ENCODE measurements at places on chromosomes 1 and 21. TPM values are rescaled to one million over a fixed set of nuclear protein-coding genes. Genes with fewer than 3 reads are reported as not detected.

Gene CFHR5
- total RNA-seq = not detected

DNA sequence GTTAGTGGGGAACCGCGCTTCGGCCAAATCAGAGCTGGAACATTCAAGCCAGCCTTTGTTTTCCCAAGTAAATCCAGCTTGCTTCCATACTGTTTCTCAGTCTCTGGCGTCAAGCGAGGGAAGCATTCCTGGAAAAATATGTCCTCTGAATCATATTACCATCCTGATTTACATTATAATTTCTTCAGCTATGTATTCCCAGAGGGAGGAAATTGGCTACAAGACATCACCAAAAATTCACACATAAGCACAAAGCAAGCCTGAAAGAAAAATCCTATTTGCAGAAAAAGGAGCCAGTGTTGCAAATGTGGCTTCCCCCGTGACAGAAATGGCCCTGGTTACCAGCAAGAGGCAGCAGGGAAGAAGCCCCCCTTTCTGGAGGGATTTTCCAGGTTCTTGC is 233.3 kb downstream of the KCNJ6 start:
- peak; percentile 15 for DNase-seq

Gene SELL
- not detected for total RNA-seq

Gene FCRL5
- total RNA-seq = not detected

DNA sequence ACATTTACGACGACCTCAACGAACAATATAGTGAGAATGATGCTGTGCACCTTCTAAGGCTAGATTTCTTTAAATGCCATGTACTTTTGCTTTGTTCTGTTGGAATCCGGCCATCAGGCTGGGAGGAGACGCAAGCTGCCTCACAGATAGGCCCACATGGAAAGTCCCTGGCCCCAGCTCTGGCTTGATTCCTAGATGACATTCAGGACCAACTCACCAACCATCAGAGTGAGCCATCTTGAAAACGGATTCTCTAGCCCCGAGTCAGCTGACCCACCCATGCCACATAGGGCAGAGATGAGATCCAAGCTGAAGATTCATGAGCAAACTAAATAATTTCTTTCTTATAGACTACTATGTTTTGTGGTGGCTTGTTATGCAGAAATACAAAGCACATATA is 164.4 kb downstream of the ZNF281 start:
- DNase-seq = peak; percentile 60

- DNase-seq = no peak
Observed at GRCh38 chr21:43829575-43830119, 35.4 kb upstream of the AGPAT3 start.

DNA sequence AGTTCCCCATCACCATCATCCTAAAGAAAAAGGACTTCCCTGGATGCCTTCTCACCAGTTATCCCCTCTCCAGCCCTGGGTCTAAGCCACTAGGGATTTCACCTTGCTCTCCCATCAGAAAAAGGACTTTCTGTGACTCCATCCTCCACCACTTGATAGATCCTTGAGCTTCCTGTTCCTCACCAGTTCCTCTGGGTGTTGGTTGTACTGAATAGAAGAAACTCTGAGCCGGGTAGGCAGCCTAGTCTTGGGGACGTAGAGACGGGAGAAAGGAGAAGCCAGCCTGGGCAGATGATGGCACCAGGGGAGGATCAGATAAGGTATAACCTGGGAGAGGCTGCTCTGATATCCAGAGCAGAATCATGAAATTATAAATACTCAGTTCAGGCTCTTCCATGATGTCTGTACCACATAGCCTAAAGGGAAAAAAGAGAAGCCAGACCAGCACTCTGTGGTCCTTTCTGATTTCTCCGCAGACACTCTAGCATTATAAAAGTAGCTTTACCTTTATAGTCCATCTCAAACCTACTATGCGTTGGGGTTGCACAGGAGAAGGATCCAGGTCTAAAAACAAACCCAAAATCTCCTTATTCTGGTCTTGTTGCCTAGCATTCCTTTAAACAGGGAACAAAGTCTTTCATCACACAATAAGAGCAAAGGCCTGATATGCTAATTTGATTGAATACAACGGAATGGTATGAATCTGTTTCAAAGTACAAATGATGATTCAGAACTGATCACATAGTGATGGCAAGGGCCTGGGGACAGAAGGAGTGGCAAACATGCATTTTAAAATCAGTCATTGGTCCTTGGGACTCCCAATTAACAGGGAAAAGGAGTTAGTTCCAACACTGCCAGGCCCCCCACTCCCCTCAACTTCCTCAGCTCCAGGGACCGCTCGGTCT is 1.2 kb upstream of the CD34 start:
- DNase-seq = peak; percentile 47

DNA sequence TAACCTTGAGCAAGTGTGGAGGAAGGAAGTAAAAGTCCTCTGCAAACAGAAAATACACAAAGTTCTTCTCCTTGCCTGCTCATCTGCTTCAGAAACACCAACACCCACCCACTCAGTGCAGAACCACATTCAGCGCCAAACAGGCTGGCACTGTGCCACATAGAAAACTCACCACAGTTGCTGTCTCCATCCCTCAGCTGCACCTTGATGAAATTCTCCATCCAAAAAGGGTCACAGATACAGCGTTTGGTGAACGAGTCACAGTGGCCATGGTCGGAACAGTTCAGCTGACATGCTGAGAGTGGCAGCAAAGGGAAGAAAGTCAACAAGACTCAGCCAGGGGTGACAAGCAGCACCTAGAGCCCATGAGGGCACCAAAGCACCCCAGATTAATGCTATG is 114.5 kb downstream of the KIAA0319L start:
- no peak for DNase-seq

DNA sequence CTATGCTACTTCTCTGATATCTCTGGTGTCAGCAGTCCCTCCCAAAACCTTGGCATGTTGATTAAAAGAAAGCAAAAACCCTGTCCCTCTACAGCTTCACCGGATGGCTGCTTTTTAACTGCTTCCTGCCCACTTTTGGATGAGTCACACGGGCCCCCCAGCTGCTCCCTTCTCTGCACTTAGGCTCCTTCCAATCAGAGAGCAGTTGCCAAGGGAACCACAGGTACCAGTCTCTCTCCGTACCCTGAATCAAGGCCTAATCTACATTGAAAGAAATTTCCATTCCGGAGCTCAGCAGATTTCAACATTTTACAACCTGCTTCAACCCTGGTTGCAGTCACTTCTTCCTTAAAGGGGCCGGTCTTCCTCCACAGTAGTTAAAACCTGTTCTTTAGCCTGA is 70.6 kb upstream of the GJB5 start:
- no peak for DNase-seq

Gene ST6GALNAC5
- total RNA-seq = 12.2 TPM

Gene ACTL8
- not detected for total RNA-seq

DNA sequence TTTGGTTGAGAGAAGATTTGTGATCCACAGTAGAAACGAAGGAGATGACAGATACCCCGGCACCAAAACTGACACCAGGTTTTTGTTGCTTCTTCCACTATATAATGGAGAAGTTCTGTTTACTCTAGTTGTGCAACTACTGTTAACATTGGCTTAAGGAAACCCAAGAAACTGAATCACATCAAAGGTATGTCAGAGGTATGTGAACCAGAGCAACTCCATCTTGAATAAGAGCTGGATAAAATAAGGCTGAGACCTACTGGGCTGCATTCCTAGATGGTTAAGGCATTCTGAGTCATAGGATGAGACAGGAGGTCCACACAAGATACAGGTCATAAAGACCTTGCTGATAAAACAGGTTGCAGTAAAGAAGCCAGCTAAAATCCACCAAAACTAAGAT is 173.7 kb upstream of the CAMK1G start:
- DNase-seq = peak; percentile 75

DNA sequence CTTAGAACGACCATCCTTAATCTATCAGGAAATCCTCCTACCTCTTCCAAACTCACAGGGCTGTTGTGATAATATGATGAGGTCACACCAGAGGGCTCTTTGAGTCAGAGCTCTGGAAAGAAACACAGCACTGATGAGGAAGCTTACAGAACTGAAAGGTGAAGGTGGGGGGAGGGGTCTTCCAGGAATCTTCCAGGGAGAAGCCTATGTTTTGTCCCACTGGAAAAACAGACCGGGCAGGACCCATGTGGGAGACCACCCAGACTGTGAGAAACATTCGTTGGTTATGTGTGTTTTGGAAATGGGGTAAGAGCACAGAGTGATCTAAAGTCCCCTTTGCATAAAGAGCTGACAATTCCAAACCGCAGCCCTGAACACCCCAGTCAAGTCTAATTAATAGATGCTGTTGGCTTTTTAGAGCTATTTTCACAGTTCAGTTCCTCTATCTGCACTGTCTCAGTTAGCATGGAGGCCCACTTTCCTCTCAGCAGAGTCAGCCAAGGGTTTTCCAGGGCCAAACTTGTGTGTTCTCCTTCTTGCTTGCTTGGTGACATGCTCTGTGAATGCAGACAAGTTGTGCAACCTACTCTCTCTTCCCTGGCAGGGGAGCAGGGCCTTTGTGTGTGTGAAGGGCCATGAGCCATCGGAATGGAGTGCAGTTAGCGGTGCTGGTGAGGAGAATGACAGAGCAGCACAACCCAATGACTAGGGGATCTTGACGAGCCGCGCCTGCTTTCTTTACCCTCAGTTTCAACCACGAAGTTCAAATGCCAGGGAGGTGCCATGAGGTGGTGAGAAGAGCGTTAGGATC is 12.3 kb downstream of the PHLDA3 start:
- DNase-seq = peak; percentile 99

Gene OR2G6
- not detected for total RNA-seq

Gene DCLRE1B
- 6.9 TPM for total RNA-seq

DNA sequence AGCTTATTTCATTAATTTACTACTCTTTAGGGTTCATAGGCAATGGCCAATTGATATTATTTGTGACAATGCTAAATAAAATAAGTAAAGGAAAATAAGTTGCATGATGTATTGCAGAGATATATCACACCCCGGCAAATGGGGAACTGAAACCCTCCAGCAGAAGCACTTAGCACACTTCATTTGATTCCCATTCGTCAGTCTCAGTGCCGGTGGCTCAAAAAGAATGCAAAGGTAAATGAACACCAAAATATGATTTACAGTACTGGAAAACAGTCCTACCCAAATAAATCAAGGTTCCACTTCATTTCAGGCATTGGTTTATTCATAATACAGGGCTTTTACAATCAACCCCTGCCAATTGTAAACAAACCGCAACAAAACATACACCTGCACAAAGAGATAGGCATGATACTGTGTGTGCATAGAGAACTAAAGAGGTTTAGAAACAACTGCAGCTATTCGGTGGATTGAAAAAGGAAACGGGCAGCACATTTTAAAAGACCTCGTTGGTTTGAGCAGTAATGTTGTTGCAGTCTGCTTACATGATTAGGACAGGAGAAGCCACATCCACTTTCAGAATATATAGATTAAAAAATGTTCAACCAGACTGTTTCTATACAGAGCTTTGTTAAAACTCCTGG is 1019.2 kb downstream of the TTLL7 start:
- DNase-seq = no peak

Gene CORT
- total RNA-seq = 0.22 TPM

Gene FALEC
- not detected for total RNA-seq

DNA sequence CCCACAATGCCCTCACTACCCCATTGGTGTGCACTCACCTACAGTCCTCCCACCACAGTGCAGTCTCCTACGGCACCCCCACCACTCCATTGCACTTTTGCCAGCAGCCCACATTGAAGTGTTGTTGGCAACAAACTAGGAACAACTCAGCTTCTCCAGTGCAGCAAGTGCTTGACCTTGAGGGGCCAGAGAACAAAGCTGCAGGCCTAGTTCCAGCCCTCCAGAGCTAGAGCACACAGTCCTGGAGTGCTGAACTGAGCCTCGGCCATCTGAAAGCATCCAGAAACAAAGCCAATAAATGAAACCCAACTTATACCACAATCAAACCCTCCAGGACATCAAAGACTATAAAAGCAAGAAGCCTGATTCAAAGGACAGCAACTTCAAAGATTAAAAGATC is 129.9 kb downstream of the C1orf94 start:
- DNase-seq = no peak

Gene CACNA1S
- total RNA-seq = not detected

Gene KRTAP10-7
- total RNA-seq = not detected

- no peak for DNase-seq
Observed at GRCh38 chr1:6588893-6589520, 9.2 kb downstream of the ZBTB48 start.

GRCh38 chr21:15277466-15277865 is 212.7 kb upstream of the NRIP1 start:
- no peak for DNase-seq
